ENCODE measurements at places on chromosomes 7 and 10.

DNA sequence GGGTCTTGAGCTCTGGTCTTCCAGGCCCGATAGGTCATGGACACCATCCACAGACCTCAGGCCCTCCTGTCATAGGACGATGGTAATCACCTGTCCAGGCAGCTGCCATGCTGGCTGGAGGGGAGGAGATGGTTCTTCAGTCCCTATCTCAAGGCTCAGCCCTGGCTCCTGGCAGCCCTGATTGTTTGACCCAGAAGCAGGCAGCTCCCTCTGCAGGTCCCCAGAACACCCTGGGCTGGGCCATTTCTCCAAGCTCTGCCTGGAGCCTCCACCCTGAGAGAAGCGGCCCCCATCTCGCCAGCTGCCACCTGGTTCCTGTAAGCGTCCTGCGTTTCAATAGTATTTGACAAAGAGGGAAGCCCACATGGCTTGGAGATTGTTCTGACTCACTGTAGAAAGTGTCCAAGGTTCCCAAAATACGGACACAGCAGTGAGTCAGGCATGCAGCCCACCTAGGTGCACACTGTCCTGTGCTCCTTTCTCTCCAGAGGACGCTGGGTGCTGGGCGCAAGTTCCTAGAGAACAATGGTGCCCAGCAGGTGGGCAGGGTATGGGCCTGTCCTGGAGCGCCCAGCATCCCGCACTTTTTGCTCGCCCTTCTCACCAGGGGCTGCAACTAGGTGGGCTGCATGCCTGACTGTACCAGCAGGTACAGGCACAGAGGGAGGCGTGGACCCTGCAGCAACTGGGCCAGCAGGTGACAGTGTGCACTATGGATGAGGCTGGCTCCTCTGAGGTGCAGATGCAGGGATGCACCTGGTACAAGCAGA, 72.4 kb upstream of the EBF3 start:
- no peak for DNase-seq

DNA sequence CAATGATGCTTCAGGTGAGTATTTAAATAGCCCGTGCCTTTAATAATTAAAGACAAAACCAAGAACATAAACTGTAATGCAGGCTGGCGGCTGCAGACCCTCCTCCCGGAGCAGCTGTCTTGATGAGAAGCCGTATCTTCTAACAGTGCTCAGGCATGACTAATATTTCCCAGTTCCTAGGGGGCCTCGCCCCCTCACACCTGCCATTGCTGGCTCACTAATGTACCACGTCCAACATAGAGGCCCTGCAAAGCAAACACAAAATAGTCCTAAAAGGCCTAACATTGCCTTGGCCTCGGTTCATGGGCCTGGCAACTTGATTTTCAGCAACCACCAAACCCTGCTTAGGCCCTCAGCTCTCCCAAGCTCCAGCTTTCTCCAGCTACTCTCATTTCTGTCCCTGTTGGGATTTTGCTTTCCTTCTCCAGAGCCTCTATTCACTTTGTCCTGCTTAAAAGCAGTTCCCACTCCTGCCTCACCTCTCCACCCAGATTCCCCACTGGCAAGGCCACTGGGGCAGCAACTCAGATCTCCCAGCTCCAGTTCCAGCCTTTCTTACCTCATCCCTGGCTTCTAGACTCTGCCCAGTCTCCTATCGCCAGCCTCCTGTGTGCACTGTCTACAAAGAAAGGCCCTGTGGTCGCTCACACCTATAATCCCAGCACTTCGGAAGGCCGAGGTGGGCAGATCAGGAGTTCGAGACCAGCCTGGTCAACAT, 16.2 kb downstream of the SORBS1 start:
- DNase-seq, result no peak

DNA sequence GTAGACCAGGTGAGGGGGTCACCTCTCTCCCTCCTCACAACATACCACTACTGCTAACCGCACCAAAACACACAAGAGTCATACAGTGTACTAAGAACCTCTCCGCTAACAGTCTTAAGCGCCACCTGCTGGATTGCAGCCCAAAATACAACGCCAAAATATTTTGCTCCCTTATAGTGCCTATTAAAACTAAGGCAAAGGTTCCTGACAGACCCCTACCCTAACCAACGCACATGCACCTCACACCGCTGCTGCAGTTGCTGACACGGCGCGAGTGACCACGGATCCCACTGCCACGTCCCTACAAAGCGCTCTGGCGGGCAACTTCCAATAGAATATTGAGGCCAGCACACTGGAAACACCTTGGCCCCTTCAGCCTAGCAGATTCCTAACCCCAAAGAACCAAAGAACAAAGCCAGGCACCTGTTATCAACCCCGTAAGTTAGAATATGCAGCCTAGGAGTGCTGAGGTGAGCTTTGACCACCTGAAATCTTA, 563.6 kb upstream of the SEMA3D start:
- no peak for DNase-seq

GRCh38 chr7:1197997-1198625, 34.6 kb upstream of the UNCX start:
- no peak for DNase-seq

DNA sequence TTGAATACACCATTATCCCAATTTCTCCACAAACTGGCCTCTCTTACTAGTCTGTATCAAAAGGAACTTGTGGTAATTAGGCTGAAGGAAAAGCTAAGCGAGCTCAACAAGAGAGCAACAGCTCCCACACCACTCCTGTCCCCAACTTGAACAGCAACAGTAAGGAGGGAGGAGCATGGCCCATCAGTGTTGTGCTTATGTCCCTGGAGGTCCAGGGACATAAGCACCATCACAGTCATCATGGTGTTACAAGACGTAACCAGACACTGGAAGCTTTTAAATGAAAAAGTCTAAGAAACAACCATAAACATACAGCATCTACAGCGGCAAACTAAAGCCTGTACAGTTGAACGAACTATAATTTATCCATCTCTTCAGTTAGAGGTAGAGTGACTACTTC, 989 bp downstream of the ERLIN1 start:
- no peak for DNase-seq

- no peak for DNase-seq
These were observed 30.0 kb upstream of the AP5Z1 start for GRCh38 chr7:4745265-4745919.

DNA sequence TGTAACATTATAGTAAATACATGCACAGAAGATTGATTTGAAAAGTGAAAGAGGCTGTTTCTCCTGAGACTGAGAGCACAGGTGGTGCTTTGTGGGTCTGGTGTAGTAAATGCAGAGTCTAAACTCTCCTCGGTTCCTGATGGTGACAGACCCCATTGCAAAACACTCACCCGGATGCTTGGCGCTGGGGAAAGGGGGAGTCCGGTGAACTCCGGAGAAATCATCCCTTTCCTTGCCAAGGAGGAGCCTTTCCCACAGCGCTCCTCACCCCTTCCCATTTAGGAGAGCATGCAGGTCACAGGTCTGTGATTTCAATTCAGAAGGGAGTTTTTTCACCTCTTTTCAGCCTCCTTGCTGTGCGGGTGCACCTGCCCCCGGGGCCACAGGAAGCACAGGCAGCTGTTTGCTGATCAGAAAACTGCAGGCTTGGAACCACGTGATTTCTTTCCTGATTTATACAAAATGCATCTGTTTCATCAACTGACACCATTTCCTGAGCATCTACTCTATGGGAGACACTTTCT, 75.6 kb upstream of the LYZL2 start:
- no peak for DNase-seq

DNA sequence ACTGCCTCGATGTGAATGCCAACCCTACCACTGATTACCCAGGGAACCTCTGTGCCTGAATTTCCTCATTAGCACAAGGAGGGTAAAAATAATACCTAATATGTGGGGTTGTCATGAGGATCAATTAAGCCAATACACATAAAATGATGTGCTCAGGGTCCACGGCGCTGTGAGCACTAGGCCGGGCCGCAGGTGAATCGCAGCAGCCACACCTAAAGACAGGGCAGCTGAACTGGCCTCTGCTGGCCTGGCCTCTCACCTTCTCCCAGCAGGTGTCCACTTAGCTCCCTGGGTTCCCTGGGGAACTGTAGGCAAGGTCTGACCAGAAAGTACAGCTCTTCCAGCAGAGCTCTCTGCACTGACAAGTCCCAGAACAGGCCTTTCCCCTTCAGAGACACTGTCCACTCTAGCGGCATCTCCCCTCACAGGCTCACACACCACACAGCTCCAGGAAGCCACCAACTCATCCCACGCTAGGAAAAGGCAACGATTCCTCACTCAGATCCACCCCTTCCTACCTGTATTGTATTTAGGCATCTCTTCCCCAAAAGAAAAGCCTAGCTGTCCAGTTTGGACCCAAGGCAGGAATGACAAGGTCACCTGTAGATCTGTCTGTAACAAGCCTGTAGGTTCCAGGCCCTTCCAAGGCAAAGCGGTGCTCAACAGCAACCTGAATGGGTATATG, 273.1 kb downstream of the USP6NL start:
- no peak for DNase-seq

GRCh38 chr7:32075612-32076011, 5.4 kb upstream of the PDE1C start:
- no peak for DNase-seq

DNA sequence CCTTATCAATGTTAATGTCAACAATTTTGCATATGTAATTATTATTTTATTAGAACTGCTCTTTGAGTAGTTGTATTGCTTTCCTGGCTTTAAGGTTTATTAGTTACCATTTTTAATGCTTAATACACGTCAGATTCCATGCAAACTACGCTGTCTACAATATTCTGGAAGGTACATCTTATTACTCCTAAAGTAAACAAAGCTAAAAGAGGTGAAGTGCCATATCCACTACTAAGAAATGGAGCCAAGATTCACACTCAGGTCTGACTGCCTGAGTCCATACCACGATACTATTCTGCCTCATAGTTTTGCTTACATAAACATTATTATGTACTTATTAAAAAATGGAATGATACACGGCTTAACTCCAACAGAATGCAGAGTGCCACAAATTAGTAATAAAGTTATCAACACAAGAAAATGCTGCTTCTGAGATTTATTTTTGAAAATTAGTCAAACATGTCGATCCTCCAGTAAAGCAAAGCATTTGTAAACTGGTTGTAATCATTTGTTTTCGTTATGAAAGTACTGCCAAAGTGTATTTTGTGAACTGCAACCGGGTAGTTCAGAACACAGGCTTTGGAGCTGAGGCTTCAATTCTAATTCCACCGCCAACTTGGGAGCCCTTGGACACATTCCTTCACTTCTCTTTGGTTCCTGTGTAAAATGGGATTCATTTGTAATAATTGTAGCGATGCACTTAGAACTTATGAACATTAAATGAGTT, 1.1 kb upstream of the DMTF1 start:
- DNase-seq, result no peak

- DNase-seq, result no peak
These were observed 341.7 kb downstream of the GFRA1 start for GRCh38 chr10:115931309-115931708.

GRCh38 chr7:80060218-80060806, 74.3 kb upstream of the GNAI1 start:
- DNase-seq, result no peak

DNA sequence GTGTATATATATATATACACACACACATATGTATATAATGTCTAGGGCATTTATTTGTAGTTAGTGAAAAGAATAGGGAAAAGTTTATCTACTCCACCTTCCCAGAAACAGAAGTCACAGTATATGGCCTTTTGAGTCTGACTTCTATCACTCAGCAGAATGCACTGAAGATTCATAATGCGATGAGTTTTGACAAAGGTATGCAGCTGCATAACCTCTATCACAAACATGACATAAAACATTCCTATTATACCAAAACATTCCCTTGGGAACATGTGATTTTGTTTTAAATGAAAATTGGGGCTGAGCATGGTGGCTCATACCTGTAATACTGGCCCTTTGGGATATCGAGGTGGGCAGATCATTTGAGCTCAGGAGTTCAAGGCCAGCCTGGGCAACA, 137.3 kb upstream of the EEPD1 start:
- DNase-seq, result no peak

DNA sequence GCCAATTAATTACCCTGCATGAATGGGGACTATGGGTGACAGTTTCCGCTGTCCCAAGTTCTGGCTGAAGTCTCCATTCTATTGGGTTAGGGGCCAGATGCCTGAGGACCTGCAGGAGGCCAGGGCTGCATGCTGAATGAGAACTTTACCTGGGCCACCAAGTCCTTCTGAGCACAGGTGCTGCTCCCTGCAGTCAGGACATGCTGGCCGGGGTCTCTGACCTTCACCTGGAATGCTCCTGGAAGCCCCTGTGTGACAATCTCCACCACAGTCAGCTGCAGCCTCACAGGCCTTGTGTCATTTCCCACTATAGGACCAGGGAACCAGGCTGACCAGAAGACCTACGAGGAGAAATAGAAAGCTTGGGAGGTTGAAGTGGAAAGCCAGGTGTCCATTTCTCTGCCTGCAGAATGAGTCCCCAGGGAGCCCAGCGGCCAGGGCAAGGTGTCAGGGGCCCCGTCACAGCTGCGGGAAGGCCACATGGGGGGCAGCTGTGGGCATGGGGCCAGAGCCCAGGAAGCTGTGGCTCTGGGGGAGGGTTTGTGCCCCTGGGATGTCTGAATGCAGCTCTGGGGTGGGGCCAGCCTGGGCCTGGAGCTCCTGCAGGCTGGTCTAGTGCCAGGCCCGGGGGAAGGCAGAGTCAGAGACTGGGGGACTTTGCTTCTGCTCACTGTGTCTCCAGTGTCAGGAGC, 5.6 kb upstream of the GIMAP8 start:
- DNase-seq, result no peak

GRCh38 chr7:39633563-39634477, 10.4 kb downstream of the RALA start:
- no peak for DNase-seq

GRCh38 chr10:125662584-125662983, 20.4 kb downstream of the TEX36 start:
- DNase-seq, result no peak

DNA sequence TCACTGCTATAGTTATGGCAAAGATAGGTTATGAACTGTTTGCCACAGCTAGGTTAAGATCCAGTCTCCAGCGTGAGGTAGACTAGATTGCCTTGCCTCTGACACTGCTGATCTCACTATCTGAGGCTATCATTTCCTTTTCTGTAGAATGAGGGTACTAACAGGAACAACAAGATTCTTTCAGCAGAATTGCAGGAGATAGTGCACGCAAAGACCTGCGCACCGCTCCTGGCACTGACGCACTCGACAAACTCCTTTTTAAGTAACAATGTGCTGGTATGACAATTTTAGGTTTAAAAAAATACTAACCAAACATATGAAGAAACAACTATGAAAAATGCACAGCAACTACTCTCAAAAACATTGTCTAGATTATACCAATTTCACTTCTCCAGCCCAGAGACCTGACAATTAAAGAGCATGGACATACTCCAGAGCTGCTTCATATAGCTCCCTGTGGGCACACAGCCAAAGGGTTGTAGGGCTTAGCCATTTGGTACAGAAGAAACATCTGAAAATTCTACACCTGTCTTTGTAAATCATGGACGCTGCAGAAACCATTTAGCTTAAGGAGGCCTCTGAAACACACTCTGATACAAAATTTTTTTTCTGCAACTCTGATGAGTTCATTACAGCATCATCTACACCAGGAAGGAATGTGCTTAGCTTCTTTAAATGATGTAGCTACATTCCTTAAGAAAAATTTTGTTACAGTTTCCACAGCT, 7.8 kb downstream of the ADAM12 start:
- DNase-seq, result no peak

- no peak for DNase-seq
These were observed 11.2 kb downstream of the ANKMY2 start for GRCh38 chr7:16634271-16634738.
